ENCODE measurements at places on chromosomes 3 and 15. TPM values are rescaled to one million over a fixed set of nuclear protein-coding genes. Genes with fewer than 3 reads are reported as not detected.

SERF2 gene
- polyA plus RNA-seq = 1,369 TPM

STAC gene
- 25.0 TPM for polyA plus RNA-seq

SLC28A1 gene
- polyA plus RNA-seq = not detected

TMCO5A gene
- not detected for polyA plus RNA-seq

MCTP2 gene
- 0.26 TPM for polyA plus RNA-seq

HTD2 gene
- polyA plus RNA-seq = 3.0 TPM

TRPM7 gene
- polyA plus RNA-seq = 5.1 TPM

GRCh38 chr15:90583471-90584252, 53.9 kb downstream of the CRTC3 start:
- H3K27ac ChIP-seq = no peak overlapping the region
- no peak overlapping the region for H3K4me3 ChIP-seq
- no peak for DNase-seq

DNA sequence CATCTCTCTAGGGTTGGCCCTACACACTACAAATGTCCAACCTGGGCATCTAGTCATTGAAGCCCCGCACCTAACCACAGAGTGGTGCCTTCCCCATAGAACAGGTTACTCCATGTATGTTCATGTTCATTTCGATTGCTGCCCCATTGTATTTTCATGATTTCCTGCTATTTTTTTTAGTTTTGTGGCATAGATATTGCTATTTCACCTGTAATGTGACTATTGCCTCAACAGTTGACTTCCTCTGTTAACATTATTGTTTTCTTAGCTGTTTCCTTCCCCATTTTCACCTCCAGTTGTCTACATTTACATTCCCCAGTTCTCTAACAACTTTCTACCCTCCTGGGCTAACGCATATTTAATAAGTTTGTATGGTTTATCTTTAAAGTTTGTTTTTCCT, 137.7 kb upstream of the RBMS3 start:
- no peak overlapping the region for H3K27ac ChIP-seq
- H3K27me3 ChIP-seq = no peaks in the 10 kb centered on the region
- H3K36me3 ChIP-seq = no peaks in the 10 kb centered on the region
- H3K4me3 ChIP-seq = no peak overlapping the region
- no peak for DNase-seq

DNA sequence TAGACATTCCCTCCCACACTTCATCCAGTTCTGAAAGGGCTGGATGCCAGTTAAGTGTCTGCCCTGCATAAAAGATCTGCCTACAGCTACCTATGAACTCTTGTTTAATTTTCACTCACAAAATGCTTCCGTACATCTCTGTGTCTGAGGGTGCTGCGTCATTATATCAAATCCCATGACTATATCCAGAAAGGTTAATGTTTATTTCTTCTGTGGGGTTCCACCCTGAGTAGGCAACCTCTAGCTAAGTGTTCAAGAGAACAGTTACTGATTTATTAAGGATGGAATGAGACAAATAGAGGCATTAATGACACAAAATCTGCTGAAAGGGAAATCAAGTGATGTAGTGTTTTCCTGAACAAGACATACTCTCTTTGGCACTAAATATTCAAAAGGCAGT, 220.2 kb downstream of the MTHFS start:
- no peak for DNase-seq
- no peak overlapping the region for H3K4me3 ChIP-seq
- no peaks in the 10 kb centered on the region for H3K36me3 ChIP-seq
- no peak overlapping the region for H3K27ac ChIP-seq
- H3K27me3 ChIP-seq = no peaks in the 10 kb centered on the region

DNA sequence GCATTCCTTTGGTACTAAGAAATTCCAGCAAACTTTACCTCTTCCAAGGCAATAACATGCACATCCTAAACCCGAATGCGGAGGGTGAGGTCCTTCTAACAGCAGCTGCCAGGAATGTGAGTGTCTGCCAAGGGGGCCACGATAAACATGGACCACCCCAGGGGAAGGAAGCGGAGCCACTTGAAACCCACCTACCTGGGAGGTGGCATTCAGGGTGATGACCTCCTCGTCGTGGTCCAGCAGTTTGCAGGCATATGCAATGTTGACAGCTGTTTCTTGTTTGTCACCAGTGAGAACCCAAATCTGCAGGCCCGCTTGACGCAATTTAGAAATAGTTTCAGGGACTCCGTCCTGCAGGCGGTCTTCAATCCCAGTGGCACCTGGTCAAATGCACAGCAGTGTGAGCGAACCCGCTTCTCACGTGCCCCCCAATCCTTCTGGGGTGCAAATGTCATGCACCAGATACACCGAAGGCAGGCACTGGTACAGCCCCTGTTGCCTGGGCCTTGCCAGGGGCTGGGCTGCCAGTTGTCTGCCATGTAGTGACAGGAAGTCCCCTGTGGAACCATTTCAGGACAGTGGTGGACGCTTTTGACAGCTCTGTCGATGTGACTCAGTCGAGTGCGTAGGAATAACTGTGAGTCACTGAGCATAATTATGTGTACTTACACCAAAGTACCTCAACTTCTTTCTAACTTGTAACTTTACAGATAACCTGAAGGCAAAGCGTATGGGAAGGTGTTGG, 161.2 kb downstream of the ATP10A start:
- H3K36me3 ChIP-seq = no peaks in the 10 kb centered on the region
- DNase-seq = no peak
- no peaks in the 10 kb centered on the region for H3K27me3 ChIP-seq
- no peaks in the 10 kb centered on the region for H3K4me1 ChIP-seq
- H3K4me3 ChIP-seq = no peak overlapping the region

- H3K27ac ChIP-seq = no peak overlapping the region
- no peak overlapping the region for H3K4me3 ChIP-seq
- no peaks in the 10 kb centered on the region for H3K27me3 ChIP-seq
- H3K4me1 ChIP-seq = peaks cover 5% of the 10 kb centered on the region
- DNase-seq = no peak
Measured at GRCh38 chr3:43539321-43539720, 82.5 kb downstream of the ANO10 start.

GRCh38 chr3:4338751-4339150, 35.6 kb downstream of the SETMAR start:
- H3K4me1 ChIP-seq = 0 out of 2 replicates have a peak, but pooled peaks cover 5% of the 10 kb centered on the region
- no peaks in the 10 kb centered on the region for H3K36me3 ChIP-seq
- no peak for DNase-seq
- no peak overlapping the region for H3K4me3 ChIP-seq
- no peak overlapping the region for H3K27ac ChIP-seq

DNA sequence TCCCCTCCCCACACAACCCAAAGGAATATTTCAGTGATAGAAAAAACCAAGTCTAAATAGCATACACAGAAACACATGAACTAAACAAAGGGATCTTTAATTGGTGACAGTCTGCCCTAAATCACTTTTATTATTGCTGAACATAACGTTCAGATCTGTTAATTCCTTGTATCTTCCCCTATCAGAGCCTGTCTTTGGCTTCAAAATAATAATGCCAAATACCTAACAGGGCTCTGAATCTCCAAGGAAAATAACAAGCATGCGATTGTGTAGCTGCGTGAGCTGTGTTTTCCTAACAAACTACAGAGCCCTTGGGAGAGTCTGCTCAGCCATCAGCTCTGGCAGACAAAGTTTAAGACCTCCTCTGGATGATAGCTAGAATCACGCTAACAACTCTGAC, 1010.1 kb downstream of the ROBO1 start:
- peaks cover 3% of the 10 kb centered on the region for H3K36me3 ChIP-seq
- no peak overlapping the region for H3K4me3 ChIP-seq
- no peaks in the 10 kb centered on the region for H3K27me3 ChIP-seq

DNA sequence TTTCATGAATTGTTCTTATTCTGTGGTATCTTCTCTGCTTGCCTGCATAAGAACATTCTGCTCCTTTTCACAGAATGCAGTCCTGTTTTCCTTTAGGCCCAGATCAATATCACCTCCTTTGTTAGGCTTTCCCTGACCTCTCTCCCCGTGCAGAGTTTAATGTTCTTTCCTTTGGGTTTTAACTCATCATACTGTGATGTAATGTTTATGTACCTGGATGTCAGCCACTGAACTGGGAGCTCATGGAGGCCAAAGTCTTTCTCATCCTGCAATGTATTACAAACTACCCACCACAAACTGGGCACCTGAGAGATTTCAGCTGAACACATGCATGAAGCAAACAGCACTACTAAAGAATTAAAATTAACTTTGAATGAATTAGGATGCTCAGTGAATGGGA, 192.8 kb upstream of the RORA start:
- no peaks in the 10 kb centered on the region for H3K27me3 ChIP-seq
- H3K27ac ChIP-seq = no peak overlapping the region
- no peak for DNase-seq
- no peaks in the 10 kb centered on the region for H3K4me1 ChIP-seq
- no peak overlapping the region for H3K4me3 ChIP-seq

- H3K4me1 ChIP-seq = peaks cover 4% of the 10 kb centered on the region
- no peak for DNase-seq
- H3K27ac ChIP-seq = no peak overlapping the region
Measured at GRCh38 chr15:52730173-52730572, 51.0 kb upstream of the ATOSA start.

DNA sequence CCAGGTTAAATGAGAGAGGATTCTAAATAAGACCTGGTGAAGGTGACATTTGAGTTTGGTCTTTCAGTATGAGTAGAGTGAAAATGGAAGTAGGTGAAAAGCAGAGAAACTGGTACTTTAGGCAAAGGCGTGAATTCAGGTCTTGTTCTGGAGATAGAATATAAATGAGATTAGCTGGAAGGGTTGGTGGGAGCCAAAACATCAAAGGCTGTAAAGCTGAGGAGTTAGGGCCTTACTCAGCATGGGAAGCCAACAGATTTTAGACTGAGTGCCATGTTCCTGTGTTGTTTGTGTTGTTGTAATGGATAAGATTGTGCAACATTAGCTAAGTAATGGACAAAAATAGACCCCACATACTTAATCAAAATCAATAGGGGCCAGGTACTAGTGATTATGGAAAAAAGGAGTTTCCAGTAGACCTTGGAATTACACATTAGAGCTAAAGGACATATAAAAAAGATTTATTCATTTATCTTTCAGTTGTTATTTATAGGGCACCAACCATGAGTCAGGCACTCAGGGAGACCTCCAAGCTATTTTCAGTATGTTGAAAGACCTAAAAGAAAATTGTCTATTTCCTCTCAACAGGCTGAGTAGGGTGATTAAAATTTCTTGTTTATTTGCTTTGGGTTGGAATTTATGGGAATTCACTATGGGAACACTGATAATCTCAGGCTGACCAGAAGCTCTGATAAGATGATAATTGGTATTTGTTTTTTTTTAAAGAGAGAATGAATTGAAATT, 20.8 kb downstream of the ARL14 start:
- H3K4me3 ChIP-seq = no peak overlapping the region
- H3K27me3 ChIP-seq = no peaks in the 10 kb centered on the region
- no peak overlapping the region for H3K27ac ChIP-seq
- peaks cover 5% of the 10 kb centered on the region for H3K4me1 ChIP-seq

DNA sequence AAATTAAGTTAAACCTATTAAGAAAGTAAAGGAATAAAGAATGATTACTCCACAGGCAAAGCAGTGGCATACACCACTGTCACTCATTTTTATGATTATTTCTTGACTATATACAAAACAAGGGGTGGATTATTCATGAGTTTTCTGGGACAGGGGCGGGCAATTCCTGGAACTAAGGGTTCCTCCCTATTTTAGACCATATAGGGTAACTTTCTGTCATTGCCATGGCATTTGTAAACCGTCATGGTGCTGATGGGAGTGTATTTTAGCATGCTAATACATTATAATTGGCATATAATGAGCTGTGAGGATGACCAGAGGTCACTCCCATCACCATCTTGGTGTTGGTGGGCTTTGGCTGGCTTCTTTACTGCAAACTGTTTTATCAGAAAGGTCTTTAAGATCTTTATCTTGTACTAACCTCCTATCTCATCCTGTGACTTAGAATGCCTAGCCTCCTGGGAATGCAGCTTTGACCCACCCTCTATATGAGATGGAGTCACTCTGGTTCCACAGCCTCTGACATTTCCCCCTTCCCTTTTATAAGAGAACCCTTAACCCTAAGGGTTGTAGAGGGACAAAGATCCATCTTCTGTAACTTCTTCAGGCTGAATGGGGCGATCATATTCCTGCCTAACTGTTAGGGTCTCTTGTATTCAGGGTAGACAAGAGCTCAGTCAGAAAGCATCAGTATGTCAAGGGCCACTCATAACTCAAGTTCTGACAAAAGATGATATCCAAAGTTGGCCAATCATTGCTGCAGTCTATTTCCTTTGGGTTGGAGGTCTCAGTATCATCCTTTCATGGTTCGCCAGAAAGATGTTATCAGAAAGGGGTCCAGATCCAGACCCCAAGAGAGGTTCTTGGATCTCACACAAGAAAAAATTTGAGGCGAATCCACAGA, 79.5 kb upstream of the LIPC start:
- no peaks in the 10 kb centered on the region for H3K4me1 ChIP-seq
- no peak overlapping the region for H3K4me3 ChIP-seq
- peaks cover 12% of the 10 kb centered on the region for H3K27me3 ChIP-seq
- H3K36me3 ChIP-seq = no peaks in the 10 kb centered on the region
- DNase-seq = no peak

- no peaks in the 10 kb centered on the region for H3K27me3 ChIP-seq
- no peak overlapping the region for H3K4me3 ChIP-seq
- no peaks in the 10 kb centered on the region for H3K36me3 ChIP-seq
- H3K27ac ChIP-seq = peak overlapping the region; percentile 55
Measured at GRCh38 chr3:192833177-192833890, 84.3 kb downstream of the MB21D2 start.

DNA sequence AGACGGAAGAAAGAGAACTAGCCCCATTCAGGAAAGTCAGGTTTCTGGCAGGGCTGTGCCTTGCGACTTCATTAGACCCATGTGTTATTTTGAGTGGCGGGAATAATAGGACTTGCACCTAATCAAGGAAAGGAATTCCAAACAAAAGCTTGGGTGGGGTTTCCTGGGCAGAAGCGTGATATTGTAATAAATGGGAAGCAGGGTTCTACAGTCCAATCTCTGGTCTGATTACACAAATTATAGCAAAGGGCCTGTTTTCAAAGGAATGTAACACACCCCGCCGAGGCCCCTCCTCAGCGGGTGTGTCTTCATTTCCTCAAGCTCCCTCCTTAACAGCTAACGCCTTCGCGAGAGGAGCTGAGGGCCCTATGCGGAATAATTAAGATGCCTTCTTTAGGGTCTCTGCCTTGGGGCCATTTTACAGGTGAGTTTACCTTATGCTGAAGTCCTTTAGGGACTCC, 396.0 kb upstream of the C2CD4B start:
- no peak overlapping the region for H3K4me3 ChIP-seq
- no peak for DNase-seq
- H3K27me3 ChIP-seq = no peaks in the 10 kb centered on the region
- H3K36me3 ChIP-seq = no peaks in the 10 kb centered on the region
- peaks cover 2% of the 10 kb centered on the region for H3K4me1 ChIP-seq

DNA sequence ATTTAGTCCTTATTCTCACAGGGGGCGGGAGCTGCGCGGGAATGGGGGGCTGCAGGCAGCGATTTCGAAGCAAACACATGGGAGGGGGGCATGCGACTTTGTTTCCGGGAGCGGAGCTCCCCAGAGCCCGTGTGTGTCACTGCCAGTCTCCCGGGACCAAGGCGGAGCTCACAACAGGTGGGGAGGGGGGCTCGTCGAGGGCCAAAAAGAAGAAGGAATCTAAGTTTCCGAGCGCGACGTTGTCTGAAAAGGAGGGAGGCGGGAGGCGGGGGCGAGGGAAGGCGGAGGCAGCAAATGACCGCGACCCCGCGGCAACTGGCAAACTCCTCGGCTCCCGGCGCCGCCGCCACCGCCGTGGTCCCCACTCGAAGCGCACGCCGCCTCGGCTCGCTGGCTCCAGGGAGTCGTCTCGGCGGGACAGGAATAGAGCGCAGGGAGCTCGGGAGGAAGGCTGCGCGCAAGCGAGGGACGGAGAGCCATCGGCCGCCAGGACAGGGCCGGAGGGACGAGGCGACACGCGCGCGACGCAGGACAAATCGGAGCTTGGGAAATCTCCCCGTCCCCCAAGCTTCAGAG, 1.4 kb downstream of the FOXP1 start:
- peak overlapping the region; percentile 86 for H3K4me3 ChIP-seq
- H3K27ac ChIP-seq = peak overlapping the region; percentile 89
- peaks cover 16% of the 10 kb centered on the region for H3K4me1 ChIP-seq
- H3K27me3 ChIP-seq = no peaks in the 10 kb centered on the region

All from SK-N-SH (cell line).